CD4-positive, alpha-beta T cell treated with Interleukin-10 for 1 hour (primary cell): ENCODE measurements at places on chromosomes 4 and X.
A peak's percentile ranks its signal among the peaks of the same experiment; 100 is the strongest.

DNA sequence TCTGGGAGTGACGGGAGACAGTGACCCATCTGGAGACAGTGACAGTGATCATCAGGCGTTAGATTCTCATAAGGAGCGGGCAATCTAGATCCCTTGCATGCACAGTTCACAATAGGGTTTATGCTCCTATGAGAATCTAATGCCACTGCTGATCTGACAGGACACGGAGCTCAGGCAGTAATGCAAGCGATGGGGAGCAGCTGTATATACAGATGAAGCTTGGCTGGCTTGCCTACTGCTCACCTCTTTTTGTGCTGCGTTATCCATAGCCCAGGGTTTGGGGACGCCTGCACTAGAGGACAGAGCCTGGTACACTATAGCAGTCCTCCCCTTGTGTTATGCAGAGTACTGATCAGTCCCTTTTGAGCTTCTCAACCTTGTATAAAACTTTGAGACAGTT is 23.5 kb downstream of the NFKB1 start:
- no peak for DNase-seq

DNA sequence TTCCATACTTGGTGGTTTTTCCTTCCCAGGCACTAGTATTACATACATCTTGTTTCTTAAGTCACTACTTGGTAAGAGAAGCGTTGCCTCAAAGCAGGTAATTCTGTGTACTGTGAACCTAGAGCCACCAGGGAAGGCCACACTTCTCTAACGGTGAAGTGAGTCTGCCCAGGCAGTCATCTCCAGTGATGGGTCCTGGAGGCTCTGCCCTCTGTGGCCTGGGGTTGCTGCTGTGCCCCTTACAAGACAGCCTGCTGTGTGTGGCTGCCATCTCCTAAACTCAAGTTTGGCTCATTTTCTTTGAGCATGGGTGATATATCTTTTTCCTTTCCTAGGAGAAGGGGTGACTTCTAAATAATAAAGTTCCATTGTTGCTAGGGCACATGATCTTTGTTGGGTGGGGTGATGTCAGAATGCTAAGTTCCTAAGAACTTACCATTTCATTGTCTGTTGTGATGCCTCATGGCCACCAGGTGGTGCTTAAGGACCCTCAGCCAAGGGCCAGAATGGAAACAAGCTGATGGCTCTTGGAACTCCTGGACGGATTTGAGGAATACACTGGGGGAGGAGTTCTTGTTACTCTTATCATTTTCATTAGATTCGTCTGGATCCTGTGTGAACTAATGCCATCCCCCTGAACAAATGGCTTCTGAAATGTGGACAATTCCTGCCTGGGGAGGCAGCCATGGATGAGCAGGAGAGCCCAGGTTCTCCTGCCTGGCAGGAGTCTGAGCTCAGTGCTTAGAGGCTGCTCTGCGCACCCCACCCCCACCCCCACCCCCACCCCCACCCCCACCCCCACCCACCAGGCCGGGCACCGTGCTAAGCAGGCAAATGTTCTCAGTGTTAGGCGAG is 41.1 kb upstream of the WDR1 start:
- peak; percentile 47 for DNase-seq

DNA sequence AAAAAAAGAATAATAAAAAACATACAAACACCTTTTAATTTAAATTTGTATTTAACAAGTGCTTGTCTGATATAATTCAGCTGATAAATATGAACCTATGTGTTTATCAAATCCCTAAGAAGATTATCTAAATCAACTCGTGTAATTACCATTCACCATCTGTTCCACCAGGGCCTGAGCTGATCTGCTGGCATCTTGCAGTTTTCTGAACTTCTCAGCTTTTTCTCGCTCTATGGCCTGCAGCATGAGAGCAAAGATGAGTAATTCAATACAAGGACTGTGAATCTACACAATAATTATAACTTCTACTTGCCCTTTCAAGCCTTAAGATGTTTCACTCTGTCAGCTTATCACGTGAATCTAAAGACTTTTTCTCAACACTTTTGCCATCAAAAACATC is 709.7 kb downstream of the DMD start:
- DNase-seq = no peak

- DNase-seq = no peak
Observed at GRCh38 chrX:15903186-15903681, 48.6 kb upstream of the AP1S2 start.

DNA sequence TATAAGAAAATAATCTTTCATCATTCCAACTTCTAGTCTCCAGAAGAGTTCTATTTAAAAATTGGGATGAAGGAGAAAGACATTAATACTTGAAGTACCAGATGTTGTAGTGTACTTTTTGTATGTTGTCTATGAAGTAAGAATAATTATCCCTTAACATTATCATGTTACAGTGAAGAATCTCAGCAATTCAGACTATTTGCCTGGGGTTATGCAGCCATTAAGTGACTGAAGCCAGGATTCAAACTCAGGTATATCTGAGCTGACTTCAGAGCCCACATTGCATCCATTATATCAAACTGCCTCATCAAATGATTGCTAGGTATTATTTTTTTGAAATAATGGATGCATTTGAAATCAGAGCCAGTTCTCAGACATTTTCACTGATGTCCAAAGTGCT is 76.1 kb upstream of the FHDC1 start:
- DNase-seq = no peak

GRCh38 chr4:120871173-120871572 is 51.4 kb downstream of the PRDM5 start:
- no peak for DNase-seq

- no peak for DNase-seq
Observed at GRCh38 chr4:129371926-129372325, 276.0 kb downstream of the C4orf33 start.

DNA sequence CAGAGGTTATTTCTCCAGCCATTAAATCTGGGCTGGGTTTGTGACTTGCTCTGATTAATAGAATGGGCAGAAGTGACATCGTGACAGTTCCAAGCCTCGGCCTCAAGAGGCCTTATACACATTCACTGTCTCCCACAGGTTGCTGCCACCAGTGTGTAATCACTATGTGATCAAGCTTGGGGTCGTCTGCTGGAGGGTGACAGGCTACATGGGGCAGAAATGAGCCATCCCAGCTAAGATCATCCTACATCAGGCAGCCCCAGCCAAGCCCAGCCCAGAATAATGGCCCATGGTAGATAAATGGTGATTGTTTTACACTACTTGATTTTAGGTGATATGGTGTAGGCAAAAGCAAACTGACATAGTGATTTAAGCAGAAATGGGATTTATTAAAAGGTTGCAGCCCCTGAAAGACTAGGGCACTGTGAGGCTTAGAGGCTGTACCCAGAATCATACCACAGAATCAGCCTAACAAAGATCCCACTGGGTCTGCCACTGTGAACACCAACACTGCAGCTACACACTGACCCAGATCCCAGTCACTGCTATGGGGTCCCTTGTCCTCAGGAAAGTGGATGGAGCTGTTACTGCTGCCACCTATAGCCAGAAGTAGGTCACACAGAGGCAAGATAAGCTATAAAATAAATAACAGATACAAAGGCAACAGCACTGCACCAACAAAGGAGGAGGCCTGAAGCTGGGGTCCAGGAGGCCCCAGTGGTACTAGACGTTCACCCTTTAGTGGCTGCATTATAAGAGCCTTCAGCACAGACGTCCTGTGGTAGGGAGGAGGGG is 159.6 kb upstream of the RBPJ start:
- no peak for DNase-seq

DNA sequence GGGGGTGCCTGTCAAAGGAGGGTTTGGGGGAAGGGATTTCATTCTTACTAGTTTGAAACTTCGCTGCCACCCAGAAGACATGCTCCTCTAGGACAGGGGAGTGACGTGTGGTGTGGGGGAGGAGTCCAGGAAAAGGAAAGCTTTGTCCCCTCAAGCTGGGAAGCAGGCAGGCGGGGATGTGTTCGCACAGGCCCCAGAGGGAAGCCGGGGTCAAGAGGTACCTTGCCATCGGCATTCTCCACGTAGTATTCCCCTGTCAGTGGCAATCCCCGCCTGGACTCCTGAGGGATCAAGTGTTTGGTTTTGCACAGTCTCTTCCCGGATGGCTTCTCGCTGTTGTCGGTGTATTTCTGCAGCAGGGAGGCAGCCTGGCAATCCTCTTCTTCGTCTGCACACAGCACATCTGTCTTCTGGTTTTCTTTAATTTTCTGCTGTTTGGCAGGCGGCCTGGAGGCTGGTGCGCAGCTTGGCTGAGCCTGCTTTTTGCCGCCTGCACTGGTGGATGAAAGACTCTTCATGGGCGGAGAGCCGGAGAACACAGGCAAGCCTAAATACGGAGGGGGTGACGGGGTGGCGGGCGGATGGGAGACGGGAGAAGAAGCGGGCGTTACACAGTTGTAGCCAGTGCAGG is 35.1 kb downstream of the BCOR start:
- no peak for DNase-seq

GRCh38 chr4:182418054-182418734 is 175.0 kb downstream of the TENM3 start:
- DNase-seq = no peak

- DNase-seq = peak; percentile 79
Observed at GRCh38 chrX:141176586-141177451, at the start of gene LDOC1. LDOC1 (minus strand) TSS chrX:141177129; CDS start chrX:141177021, 108 bp downstream.

DNA sequence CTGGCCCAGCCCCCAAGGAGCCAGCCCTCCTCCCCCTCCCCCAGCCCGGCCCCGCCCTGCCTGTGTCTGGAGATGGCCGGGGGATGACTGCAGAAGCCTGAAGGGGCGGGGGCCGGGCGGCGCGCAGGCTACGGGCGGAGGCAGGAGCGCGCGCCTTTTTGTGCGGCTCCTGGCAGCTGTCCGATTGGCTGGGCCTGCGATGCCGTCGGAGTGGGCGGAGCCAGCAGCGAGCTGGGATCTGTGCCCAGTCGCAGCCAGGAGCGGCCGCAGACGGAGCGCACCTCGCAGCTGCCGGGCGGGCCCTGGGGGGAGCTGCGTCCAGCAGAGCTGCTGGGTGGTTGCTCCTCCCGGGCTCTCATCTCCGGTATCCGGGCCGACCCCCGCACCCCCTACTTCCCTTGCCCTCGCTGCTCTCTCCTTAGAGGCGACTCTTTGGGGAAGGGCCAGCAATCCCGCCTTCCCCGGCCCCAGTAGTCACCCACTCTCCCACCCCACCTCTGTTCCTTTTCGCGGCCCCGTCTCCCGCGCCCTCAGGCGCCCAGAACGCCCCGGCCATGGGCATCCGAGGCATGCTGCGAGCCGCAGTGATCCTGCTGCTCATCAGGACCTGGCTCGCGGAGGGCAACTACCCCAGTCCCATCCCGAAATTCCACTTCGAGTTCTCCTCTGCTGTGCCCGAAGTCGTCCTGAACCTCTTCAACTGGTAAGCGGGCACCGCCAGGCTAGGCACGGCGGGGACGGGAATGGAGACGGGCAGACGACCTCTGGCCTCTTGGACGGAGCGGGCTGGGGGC is at the start of gene GABRQ:
Gene GABRQ, plus strand, starts transcription at position 247 of the 794 bp plus-strand sequence. Its CDS starts 308 bp downstream, at position 555.
- DNase-seq = no peak
